T follicular helper cell (primary cell): ENCODE measurements at places on chromosomes 7 and 10.

GRCh38 chr7:112233048-112233697 is 26.7 kb downstream of the ZNF277 start:
- no peak for DNase-seq

- DNase-seq, result no peak
Measured at GRCh38 chr10:792792-793100, 103.3 kb upstream of the DIP2C start.

GRCh38 chr10:63537536-63537935 is 16.3 kb downstream of the REEP3 start:
- DNase-seq, result no peak

- DNase-seq, result no peak
Measured at GRCh38 chr7:73615886-73616285, 8.4 kb downstream of the MLXIPL start.

DNA sequence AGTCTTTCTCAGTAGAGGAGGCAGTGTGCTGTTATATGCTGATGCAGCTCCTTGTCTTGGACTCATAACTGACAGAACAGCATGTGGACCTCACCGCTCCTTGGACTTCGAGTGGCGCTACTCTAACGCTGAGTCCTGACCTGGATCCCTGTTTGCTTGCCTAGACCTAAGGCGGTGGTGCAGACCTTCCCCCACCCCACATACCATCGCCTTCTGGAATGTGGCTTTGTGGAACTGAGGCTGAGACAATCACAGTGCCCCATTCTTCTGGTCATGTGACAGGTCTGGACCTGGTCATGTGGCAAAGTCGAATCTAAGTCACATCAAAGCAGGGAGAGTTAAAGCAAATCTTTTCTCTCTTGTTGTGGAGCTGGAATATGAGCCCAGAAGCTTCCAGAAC is 190.7 kb upstream of the MKI67 start:
- DNase-seq, result no peak

GRCh38 chr10:34650156-34650555 is 164.9 kb downstream of the PARD3 start:
- DNase-seq, result no peak

- no peak for DNase-seq
Measured at GRCh38 chr10:5442990-5443370, 30.6 kb downstream of the NET1 start.

- no peak for DNase-seq
Measured at GRCh38 chr7:137354396-137354795, 10.9 kb upstream of the PTN start.

DNA sequence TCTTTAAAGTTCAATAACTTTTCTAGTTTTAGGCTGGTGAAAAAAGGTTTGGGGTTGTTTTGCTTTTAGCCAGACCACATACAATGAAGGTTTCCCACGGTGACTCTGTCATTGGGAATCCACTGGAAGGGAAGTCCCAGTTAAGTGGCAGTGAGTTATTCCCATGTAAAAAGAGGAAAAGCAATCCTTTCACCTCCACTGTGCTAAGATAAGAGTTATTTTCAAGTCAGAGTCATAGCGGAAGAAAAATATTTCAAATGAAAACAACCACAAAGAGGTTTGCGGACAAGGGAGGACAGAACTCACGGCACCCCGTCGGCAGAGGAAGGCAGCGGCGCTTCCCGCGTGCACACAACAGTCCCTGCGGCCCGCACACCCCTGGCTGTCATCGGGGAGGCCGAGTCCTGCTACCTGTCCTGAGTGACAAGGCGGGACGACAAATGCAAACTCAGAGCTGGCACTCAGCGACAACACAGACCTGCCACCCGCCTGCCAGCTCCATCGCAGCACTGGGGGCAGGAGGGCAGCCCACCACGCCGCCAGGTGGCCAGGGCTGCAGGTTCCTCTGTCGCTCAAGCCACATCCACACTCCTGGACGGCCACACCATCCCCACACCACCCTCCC is 9.3 kb upstream of the PAPOLB start:
- no peak for DNase-seq

GRCh38 chr7:51368334-51368733 is 51.7 kb upstream of the COBL start:
- DNase-seq, result no peak

- no peak for DNase-seq
Measured at GRCh38 chr10:75140246-75140645, 28.8 kb downstream of the SAMD8 start.

GRCh38 chr10:71220689-71221540 is 8.5 kb downstream of the UNC5B start:
- DNase-seq, result no peak

- DNase-seq, result no peak
Measured at GRCh38 chr10:29714096-29714874, 79.5 kb upstream of the SVIL start.

DNA sequence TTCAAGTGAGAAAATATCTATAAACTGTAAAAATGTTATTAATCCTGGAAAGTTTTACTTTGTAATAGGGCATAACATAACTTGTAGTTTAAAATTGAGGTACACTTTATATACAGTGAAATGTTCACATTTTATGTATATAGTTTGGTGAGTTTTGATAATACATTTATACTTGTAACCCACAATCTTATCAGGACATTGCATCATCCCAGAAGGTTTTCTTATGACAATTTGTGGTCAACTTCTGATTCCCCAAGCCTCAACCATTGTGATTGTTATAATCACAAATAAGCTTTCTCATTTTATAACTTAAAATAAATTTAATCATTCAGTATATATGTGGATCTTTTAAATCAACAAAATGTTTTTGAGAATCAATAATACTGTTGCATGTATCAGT is 151.1 kb downstream of the TFPI2 start:
- no peak for DNase-seq

GRCh38 chr7:157709531-157710251 is 372.9 kb downstream of the DNAJB6 start:
- DNase-seq, result no peak

DNA sequence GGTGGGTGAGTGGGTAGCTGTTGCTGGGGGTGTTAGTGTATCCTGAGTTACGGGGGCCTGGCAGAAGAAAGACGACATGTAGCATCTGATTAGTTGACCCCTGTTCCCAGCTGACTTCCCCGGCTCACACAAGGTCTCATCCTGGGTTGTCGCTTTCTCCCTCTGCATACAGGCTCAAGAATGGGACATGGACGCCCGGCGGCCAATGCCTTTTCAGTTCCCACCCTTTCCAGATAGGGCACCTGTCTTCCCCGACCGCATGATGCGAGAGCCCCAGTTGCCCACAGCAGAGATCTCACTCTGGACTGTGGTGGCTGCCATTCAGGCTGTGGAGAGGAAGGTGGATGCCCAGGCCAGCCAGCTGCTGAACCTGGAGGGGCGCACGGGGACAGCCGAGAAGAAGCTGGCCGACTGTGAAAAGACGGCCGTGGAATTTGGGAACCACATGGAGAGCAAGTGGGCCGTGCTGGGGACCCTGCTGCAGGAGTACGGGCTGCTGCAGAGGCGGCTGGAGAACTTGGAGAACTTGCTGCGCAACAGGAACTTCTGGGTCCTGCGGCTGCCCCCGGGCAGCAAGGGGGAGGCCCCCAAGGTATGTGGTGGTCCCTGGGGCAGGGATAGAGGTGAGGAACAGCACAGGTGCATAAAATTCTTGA is 2.9 kb downstream of the ZNF282 start:
- DNase-seq, result no peak

DNA sequence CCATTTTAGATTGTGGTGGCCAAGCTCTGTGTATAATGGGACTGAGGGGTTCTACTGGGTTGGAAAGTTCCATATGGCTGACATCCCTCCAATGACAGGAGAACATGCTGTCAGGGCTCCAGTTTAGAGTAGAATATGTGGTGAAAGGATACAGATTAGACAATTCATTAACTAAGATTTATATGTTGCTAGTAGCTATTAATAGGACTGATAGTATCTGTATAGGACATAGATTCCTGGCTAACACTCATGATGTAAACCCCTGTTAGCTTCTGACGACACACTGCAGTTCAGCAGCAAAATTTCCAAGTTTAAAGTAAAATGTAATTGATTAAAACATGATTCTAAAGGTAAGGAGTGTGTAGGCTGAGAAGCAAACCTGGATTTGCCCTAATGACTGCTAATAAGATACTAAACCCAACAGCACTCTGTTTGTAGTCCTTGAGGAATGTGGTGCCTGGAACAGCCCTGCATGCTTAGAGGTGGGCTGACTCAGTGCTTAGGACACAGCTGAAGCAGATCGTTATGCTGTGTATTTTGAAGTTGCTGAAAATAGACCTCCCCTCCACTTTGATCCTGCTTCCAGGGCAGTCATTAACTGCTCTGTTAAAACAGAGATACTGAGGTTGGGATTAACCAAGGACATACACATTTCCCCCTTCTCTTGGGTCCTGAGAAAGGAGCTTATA is 1129.6 kb downstream of the SORCS3 start:
- DNase-seq, result no peak

GRCh38 chr10:34196058-34196433 is 619.0 kb downstream of the PARD3 start:
- DNase-seq, result no peak

- DNase-seq, result no peak
Measured at GRCh38 chr10:71780156-71780555, 6.8 kb upstream of the VSIR start.

GRCh38 chr10:45614869-45615268 is 57.7 kb downstream of the ZFAND4 start:
- no peak for DNase-seq

- DNase-seq, result peak; percentile 26
Measured at GRCh38 chr10:45420453-45421192, 46.6 kb downstream of the ALOX5 start.

DNA sequence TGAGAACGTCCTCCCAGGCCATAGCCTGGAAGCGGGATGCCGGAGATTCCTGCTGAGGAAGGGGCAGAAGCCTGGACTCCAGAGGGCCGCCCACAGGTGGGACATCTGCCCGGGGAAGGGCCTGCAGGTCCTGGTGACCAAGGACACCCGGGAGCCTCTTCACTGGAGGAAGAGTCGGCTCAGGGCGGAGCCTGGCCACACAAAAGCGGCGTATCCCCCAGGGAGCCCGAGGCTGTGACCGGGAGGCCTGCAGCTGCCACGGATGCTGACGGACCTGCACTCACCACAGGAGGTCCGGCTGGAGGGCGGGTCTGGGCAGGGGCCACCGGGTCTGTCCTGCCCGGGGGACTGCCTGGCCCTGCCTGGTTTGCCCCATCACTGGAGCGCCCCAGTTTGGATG is 15.5 kb upstream of the ADGRA1 start:
- DNase-seq, result no peak

GRCh38 chr10:130263289-130263688 is 127.1 kb downstream of the GLRX3 start:
- no peak for DNase-seq

DNA sequence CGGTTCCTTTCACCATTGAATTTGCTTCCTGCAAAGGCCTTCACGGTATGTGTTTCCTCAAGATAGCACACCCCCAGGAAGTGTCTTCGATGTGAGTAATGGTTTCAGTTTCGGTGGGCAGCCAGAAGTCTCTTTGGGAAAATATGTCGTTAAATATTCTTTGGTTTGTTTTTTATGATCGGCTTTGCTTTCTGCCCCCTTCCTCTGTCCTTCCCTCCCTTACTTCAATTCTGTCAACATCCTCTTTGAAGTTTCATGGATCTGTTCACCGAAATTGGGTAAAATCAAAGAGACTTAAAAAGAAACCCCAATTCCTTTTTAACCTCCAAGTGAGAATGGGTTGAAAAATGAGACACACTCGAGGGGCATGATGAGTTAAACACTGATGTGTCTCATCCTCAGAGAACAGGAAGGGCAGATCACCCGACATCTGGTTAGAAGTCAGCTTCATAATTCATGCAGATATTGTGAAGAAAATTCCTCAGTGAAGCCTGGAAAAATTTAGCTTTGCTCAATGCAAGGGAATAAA is 170.8 kb upstream of the HABP2 start:
- DNase-seq, result no peak

GRCh38 chr7:125154930-125155329 is 225.3 kb upstream of the POT1 start:
- DNase-seq, result no peak

GRCh38 chr10:30059209-30060107 is at the start of gene JCAD:
Gene JCAD, minus strand, starts transcription at chr10:30059586. Its CDS starts 11,774 bp downstream, at chr10:30047812.
- DNase-seq, result peak; percentile 24

GRCh38 chr7:20193873-20194272 is 23.3 kb downstream of the MACC1 start:
- DNase-seq, result no peak

GRCh38 chr7:31116615-31117014 is 64.5 kb downstream of the ADCYAP1R1 start:
- no peak for DNase-seq

DNA sequence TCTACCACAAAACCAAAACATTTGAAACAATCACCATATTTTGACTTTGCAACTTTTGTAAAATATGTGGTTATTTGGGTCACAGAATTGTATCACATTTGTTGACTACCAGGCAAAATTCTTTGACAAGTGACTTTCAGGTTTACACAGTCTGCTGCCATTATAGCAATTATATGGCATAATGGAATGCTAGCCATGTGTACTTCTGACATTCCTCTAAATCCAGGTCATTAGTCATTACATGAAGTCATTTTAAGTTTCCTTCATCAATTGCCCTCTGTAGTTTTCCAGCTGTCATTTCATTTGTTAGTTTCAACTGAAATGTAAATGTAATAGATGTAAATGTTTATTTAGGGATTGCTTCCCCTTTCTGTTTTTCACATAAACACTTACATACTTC is 137.5 kb downstream of the IMMP2L start:
- DNase-seq, result no peak

- DNase-seq, result no peak
Measured at GRCh38 chr10:22268503-22268902, 47.7 kb upstream of the COMMD3 start.

DNA sequence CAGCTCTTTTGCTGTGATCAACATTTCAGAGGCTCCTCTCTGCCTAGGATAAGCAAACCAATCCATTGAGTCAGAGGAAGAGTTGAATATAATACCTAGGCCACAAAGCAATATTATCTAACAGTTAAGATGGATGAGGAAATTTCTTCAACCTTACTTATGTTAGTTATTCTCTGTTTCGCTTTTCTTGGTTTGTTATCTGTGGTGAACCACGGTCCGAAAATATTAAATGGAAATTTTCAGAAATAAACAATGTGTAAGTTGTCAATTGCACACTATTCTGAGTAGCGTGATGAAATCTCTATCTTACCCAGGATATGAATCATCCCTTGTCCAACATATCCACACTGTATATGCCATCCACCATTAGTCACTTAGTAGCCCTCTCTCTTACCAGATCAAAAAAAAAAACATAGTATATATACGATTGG is 1.5 kb upstream of the HTR7 start:
- no peak for DNase-seq

DNA sequence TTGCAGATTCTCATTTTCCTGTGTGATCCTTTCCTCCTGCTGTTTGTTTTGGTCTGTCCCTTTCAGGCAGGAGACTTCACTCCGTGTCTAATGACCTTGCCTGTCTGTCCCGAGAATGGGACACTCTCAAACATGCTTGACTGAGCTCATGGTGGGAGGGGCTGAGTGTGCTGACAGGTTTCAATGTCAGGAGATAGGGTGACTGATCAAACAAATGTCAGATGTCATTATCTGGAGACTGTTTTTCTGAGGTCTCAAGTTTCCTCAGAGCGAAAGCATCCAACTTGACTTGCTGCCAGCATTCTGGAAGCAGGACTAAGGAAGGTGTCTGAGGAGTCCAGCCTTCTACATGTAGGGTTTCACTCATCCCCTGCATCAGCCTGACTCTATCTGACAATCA is 228.8 kb upstream of the KIAA1217 start:
- no peak for DNase-seq

GRCh38 chr7:96100737-96101136 is 221.2 kb downstream of the SLC25A13 start:
- no peak for DNase-seq

GRCh38 chr10:65128277-65128676 is 1607.1 kb downstream of the REEP3 start:
- DNase-seq, result no peak
